ENCODE measurements at places on chromosomes 16 and 17.

DNA sequence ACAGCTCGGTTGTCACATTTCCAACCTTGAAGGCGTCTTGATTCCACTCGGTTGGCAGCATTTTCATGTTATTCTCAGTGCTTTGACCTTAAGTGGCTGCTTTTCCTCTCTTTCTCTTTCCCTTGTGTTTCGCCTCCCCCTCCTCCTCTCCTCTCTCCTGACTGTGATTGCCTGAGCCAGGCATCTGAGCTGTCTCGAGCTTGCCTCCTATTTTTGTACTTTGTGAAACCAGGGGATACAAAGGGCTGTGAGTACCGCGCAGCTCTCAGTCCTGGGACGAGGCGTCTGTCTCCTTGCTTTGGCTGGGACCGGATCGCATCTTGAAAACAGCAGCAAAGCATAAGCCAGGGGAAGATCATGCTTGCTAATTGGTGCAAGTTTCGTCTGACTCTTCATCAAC lies 48.8 kb upstream of the SDK2 start:
- DNase-seq, result no peak

- no peak for DNase-seq
Measured at GRCh38 chr17:36600936-36601302, 464 bp upstream of the MRM1 start.

DNA sequence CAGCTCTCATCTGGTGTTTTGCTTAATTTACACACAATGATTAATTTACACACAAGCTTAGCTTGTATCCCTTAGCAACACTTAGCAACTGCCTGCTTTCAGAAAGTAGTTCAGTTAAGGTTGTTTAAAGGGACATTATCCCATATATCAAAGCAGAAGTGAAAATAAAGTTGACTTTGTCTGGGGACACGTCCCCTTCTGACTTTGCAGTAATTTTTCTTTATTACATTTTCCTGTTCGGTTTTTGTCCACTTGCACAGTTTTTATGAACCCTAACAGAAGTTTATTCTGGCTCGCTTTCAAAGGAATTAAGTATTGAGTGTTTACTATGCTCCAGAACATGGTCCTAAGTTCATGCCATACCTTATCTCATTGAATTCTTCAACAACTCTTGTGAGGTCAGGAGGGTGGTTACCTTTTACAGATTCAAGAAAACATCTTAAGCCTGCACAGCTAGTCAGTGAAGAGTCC lies 41.5 kb downstream of the ARHGAP44 start:
- no peak for DNase-seq

- no peak for DNase-seq
Measured at GRCh38 chr17:61349350-61349749, 50.3 kb upstream of the TBX2 start.

All from glomerular endothelial cell (primary cell).